Activated CD8-positive, alpha-beta memory T cell treated with anti-CD3 and anti-CD28 coated beads, Interleukin-2, amount 10 ng/mL, durations not matched to agents 7 days and 5 days (primary cell): ENCODE measurements at places on chromosomes 2 and 18.

GRCh38 chr2:176691471-176691870 is 422.2 kb downstream of the MTX2 start:
- H3K4me1 ChIP-seq, result no peaks in the 10 kb centered on the region
- H3K27ac ChIP-seq, result no peak overlapping the region
- H3K36me3 ChIP-seq, result no peaks in the 10 kb centered on the region
- no peak for DNase-seq

DNA sequence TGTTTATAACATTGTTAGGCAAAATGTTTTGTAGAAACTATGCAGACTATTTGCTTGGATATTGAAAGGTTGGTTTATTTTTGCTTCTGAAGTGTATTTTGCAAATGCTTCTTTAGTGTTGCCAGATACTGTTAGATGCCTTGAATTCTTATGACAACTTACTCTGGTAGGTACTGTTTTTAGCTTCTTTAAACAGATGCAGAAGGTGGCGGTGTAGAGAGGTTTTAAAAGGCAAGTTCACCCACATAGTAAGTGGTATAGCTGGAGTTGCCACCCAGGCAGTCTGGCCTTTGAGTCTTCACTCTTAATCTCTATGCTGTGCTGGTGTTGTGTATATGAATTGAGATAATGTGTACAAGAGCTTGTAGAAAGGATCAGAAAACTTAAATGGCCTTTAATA is 3.6 kb downstream of the PCYOX1 start:
- peaks cover 21% of the 10 kb centered on the region for H3K36me3 ChIP-seq
- H3K27ac ChIP-seq, result no peak overlapping the region
- H3K4me3 ChIP-seq, result no peak overlapping the region
- DNase-seq, result no peak
- H3K4me1 ChIP-seq, result peaks cover 29% of the 10 kb centered on the region
- no peaks in the 10 kb centered on the region for H3K27me3 ChIP-seq

- no peaks in the 10 kb centered on the region for H3K4me1 ChIP-seq
- no peak for DNase-seq
- H3K27ac ChIP-seq, result no peak overlapping the region
- no peaks in the 10 kb centered on the region for H3K27me3 ChIP-seq
- no peaks in the 10 kb centered on the region for H3K36me3 ChIP-seq
These were observed 463.1 kb downstream of the SATB2 start for GRCh38 chr2:198994678-198995077.

- H3K4me3 ChIP-seq, result no peak overlapping the region
- no peak overlapping the region for H3K27ac ChIP-seq
- H3K4me1 ChIP-seq, result peaks cover 10% of the 10 kb centered on the region
- no peak for DNase-seq
- no peaks in the 10 kb centered on the region for H3K36me3 ChIP-seq
These were observed 96.2 kb upstream of the BCL2L11 start for GRCh38 chr2:111024496-111024895.

GRCh38 chr2:186099826-186100225 is 361.2 kb downstream of the FSIP2 start:
- no peak overlapping the region for H3K27ac ChIP-seq
- no peaks in the 10 kb centered on the region for H3K4me1 ChIP-seq
- no peaks in the 10 kb centered on the region for H3K36me3 ChIP-seq
- H3K4me3 ChIP-seq, result no peak overlapping the region
- DNase-seq, result no peak
- H3K27me3 ChIP-seq, result no peaks in the 10 kb centered on the region
